ENCODE measurements at places on chromosomes 6 and 20.
A peak's percentile ranks its signal among the peaks of the same experiment; 100 is the strongest.

DNA sequence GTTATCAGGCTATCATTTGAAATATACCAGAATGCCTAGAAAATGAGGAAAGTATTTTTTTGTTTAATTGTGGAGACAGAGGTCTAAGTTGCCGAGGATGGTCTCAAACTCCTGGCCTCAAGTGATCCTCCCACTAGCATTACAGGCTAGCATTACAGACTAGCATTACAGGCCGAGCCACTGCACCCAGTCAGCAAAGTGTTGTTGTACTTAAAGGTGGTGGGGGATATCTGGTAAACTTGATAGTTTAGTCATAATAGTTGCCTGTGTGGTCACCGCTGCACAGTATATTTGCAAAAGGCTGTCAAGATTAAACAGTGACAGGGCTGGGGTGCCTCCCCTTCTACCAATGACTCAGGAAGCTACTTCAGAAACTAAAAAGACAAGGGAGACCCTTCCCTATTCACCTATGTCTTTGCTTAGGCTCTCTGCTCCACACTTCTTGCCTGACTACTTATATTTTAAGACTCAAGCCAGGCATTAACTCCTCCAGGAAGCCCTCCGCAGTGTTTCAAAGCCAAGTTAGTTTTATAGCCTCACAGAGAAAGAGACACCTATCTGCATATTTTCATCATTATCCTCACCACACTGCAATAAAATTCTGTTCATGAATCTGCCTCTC is 3.1 kb upstream of the AKIRIN2 start:
- no peak for DNase-seq

DNA sequence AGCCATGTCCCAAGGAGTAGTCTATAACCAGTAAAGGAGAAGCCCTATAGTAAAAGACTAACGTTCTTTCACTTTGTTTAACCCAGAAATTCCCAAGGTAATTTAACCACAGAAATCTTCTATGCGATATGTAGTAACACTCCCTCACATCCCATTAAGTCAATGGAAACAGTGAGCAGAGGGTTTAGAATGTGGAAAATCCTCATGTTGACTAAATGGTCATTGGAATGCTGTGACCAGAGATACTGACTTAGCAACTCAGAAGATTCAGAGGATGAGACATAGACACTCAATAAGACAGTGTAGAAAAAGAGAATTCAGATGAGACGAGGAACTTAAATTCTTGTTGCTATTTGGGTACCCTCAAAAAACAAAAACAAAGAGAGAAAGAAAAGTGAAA is 562.2 kb upstream of the NOX3 start:
- DNase-seq, result no peak

DNA sequence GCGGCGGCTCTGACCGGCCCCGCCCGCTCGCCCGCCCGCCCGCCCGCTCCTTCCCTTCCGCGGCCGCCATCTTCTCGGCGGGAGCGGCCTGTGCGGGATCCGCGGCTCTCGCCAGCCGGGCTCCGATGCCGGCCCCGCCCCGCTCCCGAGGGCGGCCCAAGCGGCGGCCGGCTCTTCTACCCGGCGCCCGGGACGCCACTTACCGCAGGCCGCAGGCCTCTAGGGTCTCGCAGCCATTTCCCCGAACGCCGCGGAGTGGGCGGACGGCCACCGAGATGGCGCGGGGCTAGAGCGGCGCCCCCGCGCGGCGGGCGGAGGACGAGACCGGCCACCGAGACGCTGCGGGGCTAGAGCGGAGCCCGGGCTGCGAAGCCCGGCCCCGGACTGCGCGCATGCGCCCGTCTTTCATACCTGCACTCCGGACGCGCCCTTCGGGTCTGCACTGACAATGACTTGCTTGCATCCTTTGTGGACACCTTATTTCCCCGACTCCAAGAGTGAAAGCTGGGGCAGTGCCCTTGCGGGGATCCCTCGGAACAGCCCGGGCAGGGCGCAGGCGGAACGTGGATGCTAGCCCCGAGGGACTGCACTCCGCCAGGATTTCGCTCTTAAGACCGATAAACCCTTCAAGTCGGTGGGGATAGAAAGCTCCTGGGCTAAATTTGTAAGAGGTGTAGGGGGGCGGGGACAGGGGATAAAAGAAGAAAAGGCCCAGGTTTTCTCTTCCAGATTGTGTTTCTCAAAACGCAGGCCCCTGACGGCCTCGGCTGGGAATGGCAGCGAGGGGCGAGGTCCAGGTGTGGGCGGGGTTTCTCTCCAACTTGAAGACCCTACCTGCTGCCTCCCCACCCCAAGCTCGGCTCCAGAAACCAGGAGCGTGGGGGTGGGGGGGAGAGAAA is at the start of gene DIDO1:
Gene DIDO1, minus strand, starts transcription at position 277 of the 899 bp plus-strand sequence.
- peak; percentile 94 for DNase-seq

DNA sequence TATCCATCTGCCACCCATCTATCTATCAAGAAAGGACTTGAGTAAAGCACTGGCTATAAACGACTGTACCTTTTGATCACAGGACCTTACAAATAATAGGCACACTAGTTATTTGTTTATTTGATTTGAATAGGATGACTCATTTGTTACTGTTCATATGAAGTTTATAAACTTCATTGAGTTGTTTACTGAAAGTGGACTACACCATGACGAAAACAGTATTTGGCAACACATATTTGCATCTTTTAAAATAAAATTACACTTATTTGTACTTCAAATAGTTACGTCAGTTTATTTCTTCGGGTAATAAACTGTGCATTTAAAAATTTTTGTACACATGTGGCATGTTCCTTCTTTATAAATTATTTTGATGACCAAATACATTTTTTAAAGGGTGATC is 133.0 kb downstream of the OGFRL1 start:
- DNase-seq, result no peak

All from hematopoietic multipotent progenitor cell treated with erythropoietin and hydrocortisone succinate and interleukin-3 and kit ligand, for 17 days (in vitro differentiated cells).